ENCODE measurements at places on chromosomes 7 and 10.

GRCh38 chr7:27260211-27260610, 17.6 kb downstream of the EVX1 start:
- DNase-seq = no peak

DNA sequence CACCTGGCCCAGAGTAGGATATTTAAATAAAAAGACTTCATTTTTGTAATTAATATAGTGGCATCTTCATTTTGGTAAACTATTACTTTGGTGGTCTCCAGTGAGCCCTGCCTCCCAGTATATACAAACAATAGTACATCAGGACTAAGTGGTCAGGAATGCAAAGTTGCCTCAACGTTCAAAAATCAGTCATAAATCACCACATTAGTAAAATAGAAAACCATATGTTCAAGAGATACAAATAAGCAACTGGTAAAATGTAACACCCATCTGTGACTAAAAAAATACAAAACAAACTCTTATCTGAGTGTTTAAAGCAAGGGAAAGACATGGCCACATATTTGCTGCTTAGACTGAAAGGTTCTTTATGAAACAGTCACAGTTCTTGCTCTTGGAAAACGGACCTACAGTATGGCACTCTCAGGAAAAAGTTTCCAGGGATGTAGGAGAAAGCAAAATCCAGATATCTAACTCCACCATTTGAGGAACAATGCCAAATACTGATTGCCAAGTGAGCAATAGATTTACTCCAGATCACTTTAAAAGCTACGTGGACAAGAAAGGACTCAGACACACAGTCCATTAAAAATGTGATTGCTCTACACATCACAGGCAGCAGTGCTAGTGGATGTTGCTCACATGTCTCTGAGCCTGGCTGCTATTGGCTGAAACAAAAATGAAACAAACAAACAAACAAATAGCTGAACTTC, 15.1 kb upstream of the RHOBTB1 start:
- DNase-seq = peak; percentile 38

DNA sequence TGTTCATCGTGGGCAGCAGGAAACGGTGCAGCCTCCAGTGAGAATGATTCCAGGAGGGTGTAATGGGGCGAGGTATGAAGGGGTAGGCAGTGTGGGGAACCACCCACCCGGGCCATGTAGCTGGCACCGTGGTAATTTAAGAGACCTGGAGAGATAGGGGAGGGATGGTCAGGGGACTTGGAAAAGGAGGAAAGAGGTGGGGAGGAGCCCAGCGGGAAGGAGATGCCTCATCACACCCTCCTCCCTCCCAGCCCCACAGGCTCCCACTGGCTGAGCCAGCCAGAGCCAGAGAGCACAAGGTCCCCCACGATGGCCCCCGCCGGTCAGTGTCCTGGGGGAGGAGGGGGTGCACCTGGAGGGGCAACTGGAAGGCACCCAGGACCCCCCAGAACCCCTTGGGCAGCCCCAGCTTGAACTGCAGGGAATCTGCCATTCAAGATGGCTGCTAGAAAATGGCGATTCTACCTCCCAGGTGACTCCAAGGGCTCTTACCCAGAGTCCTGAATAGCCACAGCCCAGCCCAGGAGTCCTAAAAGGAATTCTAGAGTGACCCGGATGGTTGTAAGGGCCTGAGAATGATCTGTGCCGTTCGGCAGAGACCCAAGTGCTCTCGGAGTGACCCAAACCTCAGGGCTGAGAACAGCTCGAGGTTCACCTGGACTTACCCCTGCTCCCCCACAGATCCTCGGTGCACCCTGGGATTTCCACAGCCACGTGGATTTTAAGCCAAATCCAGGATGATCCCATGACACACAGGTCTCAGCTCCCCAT, 28.8 kb downstream of the CALML3 start:
- no peak for DNase-seq

DNA sequence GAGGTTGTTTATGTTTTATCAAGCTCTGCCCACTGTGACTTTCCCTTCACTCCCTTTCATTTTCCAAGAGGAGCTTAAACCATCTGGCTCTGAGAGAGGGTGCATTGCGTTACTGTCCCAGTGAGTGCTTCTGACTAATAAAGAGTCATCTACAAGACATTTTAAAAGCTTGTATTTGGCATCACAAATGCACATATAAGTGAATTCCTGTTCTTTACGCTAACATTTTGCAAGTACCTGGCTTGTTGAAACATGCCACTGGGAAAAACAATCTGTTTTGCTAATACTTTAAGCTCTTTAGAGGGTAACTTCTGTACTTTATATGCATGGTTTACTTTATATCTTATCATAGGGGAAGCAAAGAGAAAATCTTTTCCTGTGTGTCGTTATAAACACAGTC, 534.6 kb upstream of the POM121L12 start:
- DNase-seq = peak; percentile 32

DNA sequence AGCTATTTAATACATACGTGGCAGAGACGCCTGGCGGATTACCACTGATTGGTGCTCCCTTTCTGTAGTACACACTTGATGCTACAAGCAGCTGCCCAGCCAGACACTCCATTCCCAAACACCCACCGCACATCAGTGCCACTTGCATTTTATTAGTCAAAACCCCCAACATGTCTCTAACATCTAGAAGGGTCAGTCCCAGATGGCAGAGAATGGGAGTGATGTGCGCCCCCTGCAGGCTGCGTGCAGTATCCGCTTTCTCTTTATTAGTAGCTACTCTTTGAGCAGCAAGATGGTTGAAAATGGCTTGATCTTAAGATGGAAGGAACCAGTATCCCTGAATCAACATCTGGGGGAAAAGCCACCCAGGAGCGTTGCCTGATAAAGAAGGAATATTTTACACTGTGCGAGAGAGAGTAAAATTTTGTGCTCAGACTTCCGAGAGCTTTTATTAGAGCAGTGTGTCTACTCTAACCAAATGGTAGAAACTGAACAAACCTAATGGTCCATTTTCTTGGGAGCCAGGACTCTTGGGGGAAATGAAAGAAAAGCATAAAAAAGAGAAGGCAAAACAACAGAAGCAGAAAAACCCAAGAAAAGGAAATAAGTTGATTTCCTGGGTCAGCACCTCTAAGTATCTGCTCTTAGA, 78.3 kb downstream of the ST8SIA6 start:
- DNase-seq = peak; percentile 3

GRCh38 chr10:113415246-113415645, 137.6 kb upstream of the HABP2 start:
- no peak for DNase-seq

- no peak for DNase-seq
Observed at GRCh38 chr10:106930751-106931150, 233.8 kb downstream of the SORCS1 start.

DNA sequence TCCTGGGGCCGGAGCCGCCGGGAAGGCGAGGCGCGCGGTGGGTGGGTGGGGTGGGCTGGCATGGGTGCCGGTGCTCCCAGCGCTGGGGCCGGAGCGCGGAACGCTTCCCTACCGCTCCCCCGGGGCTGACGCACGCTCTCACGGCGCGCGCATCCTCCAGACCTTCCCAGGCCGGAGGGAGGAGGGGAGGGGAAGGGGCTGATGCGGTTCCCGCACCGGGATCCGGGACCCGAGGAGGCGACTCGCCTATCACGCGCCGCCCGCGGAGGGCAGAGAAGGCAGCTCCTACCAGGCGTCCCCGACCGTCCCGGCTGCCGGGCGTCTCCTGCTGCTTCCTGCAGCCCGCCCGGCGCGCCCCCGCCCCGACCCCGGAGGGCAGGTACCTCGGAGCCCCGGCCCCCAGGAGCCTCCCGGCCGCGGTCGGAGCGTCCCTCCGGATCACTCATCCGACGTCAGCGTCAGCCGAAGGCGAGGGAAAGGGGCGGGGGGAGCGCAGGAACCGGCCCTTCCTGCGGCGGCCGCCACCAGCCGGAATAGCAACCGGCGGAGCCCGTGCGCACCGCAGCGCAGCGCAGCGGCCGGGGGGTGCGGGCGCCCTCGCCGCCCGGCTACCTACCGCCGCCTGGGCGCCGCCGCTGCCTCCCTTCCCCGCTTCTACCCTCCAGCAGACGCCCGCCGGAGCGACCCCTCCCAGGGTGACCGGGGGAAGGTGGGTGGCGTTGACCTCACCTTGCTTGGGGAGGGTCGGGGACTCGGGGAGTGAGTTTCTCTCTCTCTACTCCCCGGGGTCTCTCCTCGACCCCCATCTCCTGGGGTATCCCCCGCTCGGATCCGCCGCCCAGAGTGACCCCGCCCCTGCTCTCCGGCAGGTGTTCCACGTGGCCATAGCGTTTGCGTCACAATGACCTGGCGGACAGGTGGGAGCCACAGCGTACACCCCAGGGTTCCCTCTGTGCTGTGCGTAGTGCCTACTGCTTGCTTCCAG, at the start of gene ICA1:
Gene ICA1, minus strand, starts transcription at position 457 of the 985 bp plus-strand sequence. CDS start 26,241 bp downstream, outside the sequence.
- DNase-seq = peak; percentile 1

DNA sequence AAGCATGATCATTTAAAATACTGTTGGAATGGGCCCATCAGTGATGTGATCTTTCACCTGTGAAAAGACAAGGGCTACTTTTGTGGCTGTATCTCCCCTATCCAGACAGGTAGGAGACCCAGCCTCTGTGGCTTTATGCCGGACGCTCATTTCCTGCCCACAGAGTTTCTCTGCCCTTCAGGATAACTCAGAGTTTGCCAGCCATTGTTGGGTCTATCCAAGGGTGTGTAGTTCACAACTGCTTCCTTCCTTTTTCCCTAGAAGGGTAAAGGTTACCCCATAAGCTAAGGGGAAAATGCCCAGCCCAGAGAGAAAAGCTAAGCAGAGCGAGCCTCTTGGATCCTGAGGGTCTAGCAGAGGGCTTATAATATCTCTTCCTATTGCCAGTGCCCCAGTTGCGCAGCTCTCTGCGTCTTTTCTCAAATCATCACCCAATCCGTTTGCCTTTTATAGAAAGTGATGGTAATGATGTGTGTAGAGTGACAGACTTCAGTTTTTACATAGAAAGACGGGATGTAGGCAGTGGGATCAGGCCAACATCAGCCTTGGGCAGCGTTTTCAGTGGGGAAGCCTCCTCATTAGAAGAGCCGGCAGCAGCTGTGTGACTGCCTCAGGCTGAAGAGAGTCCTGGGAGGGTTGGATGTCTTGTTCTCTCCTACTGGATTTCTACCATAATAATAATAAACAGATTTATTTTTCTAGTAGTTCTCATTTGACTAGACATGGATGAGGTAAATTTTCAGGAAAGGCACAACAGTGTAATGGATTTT, 80.5 kb downstream of the MET start:
- no peak for DNase-seq

GRCh38 chr7:80478683-80479082, 33.2 kb downstream of the GNAT3 start:
- peak; percentile 59 for DNase-seq

- DNase-seq = no peak
Observed at GRCh38 chr10:130218181-130218641, 82.0 kb downstream of the GLRX3 start.

- DNase-seq = no peak
Observed at GRCh38 chr10:129646973-129647372, 179.9 kb downstream of the MGMT start.

DNA sequence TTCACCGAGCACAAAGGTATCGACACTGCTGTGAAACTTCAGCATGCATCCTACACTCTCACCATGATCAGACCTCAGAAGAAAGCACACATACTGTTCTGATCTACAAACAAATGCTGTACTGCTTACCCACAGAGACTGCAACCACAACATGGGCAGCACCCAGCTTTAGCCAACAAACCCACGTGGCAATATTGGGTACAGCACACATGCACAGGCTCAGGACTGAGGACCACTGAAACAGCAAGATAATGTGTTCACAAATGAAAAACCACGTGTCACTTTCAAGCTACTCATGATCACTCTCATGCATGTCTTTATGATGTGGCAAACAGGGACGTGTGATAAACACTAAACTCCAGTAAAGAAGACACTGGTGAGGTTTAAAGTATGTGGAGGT, 119.3 kb upstream of the PTN start:
- DNase-seq = peak; percentile 26

DNA sequence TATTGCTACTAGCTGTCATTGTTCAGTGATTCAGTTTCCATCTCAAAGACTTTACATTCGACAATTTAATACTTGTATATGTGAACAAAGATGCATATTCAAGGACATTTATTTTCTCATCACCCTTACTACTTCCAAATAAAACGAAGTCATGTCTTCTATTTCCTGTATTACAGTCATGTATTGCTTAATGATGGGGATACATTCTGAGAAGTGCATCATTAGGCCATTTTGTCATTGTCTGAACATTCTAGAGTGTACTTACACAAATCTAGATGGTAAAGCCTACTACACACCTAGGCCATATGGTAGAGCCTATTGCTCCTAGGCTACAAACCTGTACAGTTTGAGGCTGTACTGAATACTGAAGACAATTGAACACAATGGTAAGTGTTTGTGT, 6.5 kb downstream of the C10orf95 start:
- no peak for DNase-seq

- no peak for DNase-seq
Observed at GRCh38 chr10:19921300-19922140, 105.3 kb downstream of the PLXDC2 start.

DNA sequence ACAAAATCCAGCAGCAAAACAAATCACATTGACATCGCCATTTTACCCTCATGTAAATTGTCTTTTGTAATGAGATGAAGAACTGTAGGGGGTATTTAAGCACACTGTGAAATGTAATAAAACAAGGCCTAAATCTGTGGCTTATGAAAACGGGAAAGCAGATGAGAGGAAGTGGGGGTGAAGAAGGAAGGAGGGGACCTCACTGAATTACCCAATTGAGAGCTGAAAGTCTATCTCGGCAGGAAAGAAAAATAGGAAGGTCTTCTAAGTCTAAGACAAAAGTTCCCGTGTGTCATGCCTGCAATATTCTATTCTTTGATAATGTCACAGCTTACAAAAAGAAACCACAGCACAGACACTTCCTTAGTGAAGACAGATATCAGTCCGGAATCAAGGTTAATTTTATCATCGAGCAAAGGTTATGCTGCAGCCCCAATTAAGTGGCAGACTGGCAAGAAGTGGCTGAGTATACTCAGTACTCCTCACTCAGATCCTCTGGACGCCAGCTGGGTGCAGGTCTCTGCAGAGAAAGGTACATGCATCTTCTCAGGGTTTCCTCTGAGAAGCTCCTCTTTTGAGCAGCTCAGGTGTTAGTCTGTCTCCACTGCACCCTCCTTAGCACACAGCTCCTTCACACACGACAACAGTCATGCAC, 239.7 kb downstream of the FANK1 start:
- no peak for DNase-seq

DNA sequence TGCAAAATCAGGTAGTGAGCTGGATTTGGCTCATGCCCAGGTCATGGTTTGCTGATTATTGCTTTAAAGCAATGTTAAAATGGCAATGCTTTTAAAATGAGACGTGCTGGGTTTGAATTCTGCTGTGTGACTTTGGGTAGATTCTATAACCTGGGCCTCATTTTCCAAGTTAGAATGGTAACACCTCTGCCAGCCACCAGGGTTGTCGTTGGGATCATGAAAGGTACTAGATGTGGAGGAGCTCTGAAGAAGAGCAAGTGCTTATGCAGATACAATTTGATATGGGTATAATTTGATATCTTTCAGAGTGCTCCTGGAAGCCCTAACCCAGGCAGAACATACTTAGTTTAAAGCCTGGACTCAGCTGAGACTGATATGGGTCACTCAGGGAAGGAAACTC, 60.0 kb downstream of the EVX1 start:
- no peak for DNase-seq

GRCh38 chr10:615583-616152, 73.8 kb downstream of the DIP2C start:
- peak; percentile 78 for DNase-seq

- DNase-seq = no peak
Observed at GRCh38 chr10:59314268-59314667, 48.1 kb downstream of the FAM13C start.

All from myocyte (in vitro differentiated cells).